Psoas muscle (tissue), 8 donors: ENCODE measurements at places on chromosomes 7 and 10. TPM values are rescaled to one million over a fixed set of nuclear protein-coding genes. Genes with fewer than 3 reads are reported as not detected.

Gene CHAT
- not detected for total RNA-seq

Gene ARHGEF35
- total RNA-seq: 0.34 TPM

Gene FRG2B
- total RNA-seq: not detected

Gene SLC13A4
- not detected for total RNA-seq

Gene GPR22
- not detected for total RNA-seq

- no peak overlapping the region for H3K27ac ChIP-seq
- peaks cover 8% of the 10 kb centered on the region for H3K4me1 ChIP-seq
- DNase-seq: no peak
- H3K4me3 ChIP-seq: no peak overlapping the region
These were observed 130.3 kb upstream of the POT1 start for GRCh38 chr7:125059861-125060456.

DNA sequence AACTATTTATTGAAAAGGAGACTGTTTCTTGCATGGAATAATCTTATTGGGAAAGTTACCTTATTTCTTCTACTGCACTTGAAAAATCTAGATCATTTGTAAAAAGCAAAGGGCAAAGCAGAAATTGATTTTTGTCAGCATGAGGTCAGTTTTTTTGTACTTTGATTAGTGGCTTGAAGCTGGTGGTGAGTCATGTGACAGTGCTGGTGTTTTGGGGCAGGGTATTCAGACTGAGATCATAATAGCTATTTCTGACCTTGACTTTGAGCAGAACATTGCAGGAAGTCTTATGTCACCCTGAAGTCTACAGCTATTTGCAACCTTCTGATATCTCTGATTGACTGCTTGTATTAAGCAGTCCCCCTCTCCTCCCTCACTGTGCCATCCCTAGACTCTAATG lies 66.3 kb upstream of the SORCS3 start:
- H3K4me3 ChIP-seq: no peak overlapping the region
- no peaks in the 10 kb centered on the region for H3K36me3 ChIP-seq
- no peaks in the 10 kb centered on the region for H3K4me1 ChIP-seq
- no peak for DNase-seq
- no peak overlapping the region for H3K27ac ChIP-seq

DNA sequence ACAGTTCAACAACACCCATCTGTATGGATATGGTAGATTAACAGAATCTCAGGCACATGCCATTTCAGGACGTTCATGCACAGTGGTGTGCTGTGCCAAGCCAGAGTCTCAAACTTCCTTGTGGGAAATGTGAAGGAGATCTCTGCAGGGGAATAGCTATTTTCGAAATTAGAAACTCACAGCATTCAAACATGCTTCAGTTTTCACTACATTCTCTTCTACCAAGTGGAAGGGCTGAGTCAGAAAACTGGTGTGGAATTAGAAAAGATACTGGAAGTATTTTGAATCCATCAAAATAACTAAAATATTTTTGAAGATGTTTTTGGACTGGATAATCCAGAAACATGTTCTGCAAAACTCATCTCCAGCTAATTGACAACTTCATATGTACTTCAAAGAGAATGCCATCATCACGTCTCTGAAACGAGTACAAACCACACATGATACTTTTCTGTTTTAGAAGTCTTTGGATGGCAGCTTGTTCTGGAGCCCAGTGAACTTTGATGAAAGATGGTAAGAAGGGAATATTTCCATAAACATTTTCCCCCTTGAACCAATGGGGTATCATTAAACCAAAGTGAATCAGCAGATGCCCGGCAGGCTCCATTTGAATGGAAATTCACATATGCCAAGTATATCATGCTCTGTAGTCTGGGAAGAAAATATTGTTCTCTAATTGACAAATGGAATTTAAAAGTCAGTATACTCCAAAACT lies 616.3 kb upstream of the IGFBP3 start:
- no peaks in the 10 kb centered on the region for H3K36me3 ChIP-seq
- H3K27ac ChIP-seq: no peak overlapping the region
- H3K4me1 ChIP-seq: no peaks in the 10 kb centered on the region

GRCh38 chr10:114260366-114260765 lies 21.3 kb downstream of the VWA2 start:
- DNase-seq: no peak
- H3K36me3 ChIP-seq: no peaks in the 10 kb centered on the region
- no peak overlapping the region for H3K4me3 ChIP-seq
- H3K4me1 ChIP-seq: no peaks in the 10 kb centered on the region
- no peak overlapping the region for H3K27ac ChIP-seq
- H3K27me3 ChIP-seq: no peaks in the 10 kb centered on the region
